ENCODE measurements at places on chromosomes 5 and 9.

DNA sequence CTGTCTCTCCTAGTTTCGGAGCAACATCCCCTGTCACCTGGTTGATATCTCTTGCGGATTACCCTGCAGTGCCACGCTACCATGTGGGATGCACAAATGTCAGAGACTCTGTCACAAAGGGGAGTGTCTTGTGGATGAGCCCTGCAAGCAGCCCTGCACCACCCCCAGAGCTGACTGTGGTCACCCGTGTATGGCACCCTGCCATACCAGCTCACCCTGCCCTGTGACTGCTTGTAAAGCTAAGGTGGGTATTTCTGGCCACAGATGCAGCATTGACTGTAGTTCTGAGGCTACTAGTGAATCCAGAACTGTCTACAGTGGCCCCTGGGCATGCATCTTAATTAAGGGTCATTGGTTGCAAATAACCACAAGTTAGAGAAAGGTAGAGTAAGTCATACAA, 50.8 kb downstream of the AQP7 start:
- DNase-seq = no peak

DNA sequence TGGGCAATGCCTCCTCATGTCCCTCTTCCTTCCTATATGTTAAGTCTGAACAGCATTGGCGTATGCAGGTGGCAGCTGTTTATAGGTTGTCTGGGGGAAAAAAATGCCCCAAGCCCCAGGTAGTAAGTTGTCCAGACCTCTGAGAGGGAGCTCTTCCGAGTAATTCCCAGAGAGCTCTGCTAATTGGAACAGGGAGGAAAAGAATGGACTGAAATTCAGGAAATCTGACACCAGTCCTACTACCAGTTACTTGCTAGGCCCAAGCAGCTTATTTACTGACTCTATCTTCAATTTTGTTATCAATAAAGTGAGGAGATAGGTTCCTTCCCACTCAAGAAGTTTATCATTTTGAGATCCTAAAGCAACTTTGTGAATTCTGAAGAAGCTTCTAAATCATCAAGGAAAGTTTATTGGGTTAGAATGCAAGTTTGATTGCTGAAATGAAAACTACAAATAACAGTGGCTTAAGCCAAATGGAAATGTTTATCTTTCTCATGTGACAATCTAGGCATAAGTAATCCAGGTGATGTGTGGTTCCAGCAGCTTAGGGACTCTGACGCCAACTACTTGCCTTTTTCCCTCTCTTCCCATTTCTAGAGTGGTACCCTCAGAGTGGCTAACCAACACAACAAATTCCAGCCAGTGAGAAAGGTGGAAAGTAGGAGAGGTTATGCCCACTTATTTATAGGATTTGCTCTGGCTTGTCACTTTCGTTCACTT, 5.6 kb downstream of the STK32A start:
- DNase-seq = no peak

DNA sequence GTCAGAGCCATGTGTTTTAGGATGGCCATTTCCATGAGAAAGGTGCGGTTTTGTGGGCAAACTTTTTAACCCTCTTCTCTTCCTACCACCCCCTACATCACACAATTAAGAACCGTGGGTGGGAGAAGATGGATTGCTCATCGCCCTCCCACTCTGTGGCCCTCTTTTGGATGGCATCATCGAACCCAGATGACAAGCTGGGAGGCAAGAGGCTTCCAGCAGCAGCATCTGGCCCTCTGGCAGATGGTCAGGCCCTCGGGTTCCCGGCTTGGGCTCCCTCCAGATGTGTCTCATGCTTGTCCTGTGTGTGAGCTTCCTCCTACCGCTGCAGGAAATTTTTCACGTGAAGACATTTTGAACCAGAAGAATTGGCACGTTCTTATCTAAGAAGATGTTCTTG, 199.9 kb downstream of the EBF1 start:
- no peak for DNase-seq

DNA sequence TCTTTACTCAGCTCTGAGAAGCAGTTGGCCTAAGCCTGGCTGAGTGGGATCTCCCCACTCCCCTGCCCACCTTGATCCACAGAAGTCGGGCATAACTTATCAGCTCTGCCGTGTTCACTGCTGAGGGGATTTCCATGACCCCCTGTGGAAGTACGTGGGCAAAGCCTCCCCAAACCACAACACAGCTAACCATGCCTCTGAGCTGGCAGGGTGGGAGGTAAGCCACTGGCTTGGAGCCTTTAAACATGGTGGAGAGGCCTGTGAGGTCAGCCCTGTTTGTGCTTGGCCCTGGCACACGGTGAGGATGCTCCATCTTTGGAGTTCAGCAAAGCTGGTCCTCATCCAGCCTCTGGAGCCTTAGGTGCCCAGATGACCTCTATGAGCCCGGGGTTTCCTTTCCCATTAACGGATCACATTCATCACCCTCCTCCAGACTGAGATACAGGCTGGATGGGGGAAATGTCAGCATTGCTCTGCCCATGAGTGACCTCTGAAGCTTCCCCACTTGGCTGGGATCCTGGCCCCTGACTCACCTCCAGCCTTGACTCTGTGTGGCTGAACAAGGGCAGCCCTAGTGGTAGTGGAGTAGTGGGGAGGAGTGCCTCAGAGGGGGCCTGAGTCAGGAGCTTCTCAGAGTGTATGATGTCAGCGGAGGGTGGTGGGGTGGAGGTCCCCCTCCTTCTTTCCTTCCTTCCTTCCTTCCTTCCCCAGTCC, 6.2 kb downstream of the PDLIM4 start:
- no peak for DNase-seq

DNA sequence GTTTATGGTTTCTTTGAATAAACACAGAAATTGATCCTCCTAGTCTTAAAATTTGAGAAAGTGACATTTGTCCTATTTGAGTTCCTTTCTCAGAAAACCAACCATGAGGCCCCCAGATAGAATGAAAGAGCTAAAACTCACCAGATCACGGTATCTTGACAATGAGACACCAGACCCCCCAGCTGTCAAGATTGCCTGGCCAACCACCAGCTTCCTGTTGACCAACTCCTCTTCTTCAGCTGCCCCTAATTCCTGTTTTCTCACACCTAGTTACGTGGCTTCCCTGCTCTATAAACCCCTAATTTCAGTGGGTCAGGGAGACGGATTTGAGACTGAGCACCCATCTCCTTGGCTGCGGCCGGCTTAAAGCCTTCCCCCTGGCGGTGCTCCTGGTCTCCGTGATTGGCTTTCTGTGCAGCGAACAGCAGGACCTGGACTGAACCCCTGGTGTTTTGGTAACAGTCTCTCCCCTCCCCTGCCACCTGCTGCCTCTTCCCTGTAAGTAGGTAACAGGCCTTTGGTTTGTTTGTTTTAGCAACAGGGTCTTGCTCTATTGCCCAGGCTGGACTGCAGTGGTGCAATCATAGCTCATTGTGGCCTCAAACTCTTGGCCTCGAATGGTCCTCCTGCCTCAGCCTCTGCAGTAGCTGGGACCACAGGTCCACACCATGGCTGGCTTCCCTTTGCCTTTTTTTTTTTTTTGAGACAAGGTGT, 4.8 kb upstream of the ENTPD2 start:
- no peak for DNase-seq
